Airway epithelial cell (primary cell): ENCODE measurements at places on chromosomes 1 and 21. TPM values are rescaled to one million over a fixed set of nuclear protein-coding genes. Genes with fewer than 3 reads are reported as not detected.

Gene KISS1
- not detected in 2 replicates for total RNA-seq

Gene MTX1
- total RNA-seq = 72.9 and 101 TPM in 2 replicates

Gene HPDL
- total RNA-seq = 5.2 and 8.5 TPM in 2 replicates

Gene ATP1A4
- not detected in 2 replicates for total RNA-seq
